Activated T-cell treated with anti-CD3 and anti-CD28 coated beads, Interleukin-2, amount 50 U/mL, for 72 hours (primary cell): ENCODE measurements at places on chromosomes 3 and 15. TPM values are rescaled to one million over a fixed set of nuclear protein-coding genes. Genes with fewer than 3 reads are reported as not detected.

DNA sequence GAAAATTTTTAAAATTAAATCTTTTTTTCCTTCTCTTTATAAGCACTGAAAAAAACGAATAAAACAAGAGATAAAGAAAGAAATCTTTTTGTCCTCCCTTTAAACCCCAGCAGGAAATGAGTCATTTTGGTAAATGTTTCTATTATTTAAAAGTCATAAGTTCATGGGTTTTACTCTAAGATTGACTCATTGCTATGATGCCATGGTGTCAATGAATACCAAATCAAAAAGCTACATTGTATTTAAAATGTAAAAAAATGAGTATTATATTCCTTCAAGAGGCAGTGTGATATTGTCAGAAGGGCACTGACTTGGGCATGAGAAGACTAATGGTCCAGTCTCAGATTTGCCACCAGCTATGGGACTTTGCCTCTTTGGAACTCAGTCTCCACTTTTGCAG is 303.4 kb upstream of the DNAJC19 start:
- no peaks in the 10 kb centered on the region for H3K27me3 ChIP-seq
- no peaks in the 10 kb centered on the region for H3K4me1 ChIP-seq
- H3K27ac ChIP-seq: no peak overlapping the region
- no peak for DNase-seq
- H3K36me3 ChIP-seq: no peaks in the 10 kb centered on the region
- no peak overlapping the region for H3K4me3 ChIP-seq

DNA sequence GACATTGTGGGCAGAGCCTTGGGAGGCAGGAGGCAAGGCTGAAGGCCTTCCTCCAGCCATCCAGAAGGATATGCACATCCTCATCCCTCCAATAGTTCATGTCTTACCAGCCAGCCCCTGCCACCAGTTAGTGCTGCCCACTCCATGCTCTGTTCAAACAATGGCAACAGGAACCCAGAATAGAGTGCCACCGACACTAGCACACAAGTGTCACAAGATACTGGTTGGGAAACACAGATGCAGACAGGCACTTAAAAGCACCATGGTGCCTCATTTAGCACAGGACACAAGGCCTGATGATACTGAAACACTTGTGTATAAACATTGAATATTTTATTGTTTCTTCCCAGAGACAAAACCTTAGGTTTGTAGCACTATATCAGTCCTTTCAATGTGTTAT is 56.5 kb upstream of the MYO5C start:
- no peaks in the 10 kb centered on the region for H3K36me3 ChIP-seq
- H3K27ac ChIP-seq: no peak overlapping the region
- H3K4me3 ChIP-seq: no peak overlapping the region

DNA sequence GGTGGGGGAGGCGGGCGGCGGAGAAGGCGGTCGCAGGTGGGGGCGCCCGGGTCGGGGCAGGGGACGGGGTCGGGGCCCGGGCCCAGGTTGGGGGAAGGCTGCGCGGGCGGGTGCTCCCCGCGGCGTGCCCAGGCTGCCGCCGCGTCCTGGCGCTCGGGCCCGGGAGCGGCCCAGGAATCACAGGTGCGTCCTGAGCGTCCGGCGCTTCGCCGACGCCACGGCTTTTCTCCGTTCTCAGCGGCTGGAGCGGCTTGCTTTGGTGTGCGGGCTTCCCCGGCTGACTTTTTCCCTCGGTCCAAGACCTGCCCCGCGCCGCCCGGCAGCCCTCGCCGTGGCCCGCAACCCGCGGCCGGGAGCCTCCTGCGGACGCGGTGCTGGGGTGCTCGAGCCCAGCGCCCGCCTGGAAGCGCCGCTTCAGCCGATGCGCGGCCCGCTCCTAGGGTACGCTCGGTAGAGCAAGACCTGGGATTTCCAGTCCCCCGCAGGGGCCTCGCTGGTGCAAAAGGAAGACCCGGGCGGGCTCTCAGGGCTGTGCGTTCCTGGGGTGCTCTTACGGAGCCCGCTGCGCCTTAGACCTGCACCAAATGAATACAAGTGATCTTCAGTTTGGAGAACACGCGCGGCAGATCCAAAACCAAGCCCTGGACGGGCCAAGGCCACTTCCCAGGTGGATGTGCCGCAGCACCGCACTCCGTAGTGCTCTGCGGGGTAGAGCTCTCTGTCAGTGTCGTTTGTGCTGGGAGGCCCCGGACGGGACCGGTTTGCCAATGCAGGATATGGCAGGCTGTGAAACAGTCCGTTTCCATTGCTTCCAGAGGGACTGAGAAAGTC is 639 bp downstream of the NIPA1 start:
- peaks cover 29% of the 10 kb centered on the region for H3K4me1 ChIP-seq
- no peaks in the 10 kb centered on the region for H3K27me3 ChIP-seq
- peak overlapping the region; percentile 14 for H3K27ac ChIP-seq
- DNase-seq: peak; percentile 16
- peak overlapping the region; percentile 83 for H3K4me3 ChIP-seq
- peaks cover 6% of the 10 kb centered on the region for H3K36me3 ChIP-seq

DNA sequence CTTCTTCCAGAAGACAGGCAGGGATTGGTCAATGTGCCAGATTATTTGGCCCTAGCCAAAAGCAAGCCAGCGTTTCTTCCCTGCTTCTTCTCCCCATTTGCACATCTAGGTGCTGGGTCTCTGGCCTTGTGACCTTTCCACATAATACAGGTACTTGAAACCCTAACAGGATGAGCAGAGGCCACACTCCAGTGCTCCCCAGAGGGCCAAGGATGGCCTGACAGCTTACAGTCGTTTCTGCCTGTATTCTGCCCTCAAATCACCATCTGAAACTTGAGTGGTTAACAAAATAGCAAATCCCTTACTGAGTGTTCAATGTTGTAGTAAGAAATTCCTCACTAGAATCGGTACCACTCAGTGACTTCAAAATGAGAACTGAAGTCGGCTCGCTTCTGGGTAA is 29.1 kb downstream of the MKRN2 start:
- H3K27ac ChIP-seq: peak overlapping the region; percentile 75
- peaks cover 18% of the 10 kb centered on the region for H3K36me3 ChIP-seq
- H3K4me1 ChIP-seq: no peaks in the 10 kb centered on the region
- H3K4me3 ChIP-seq: no peak overlapping the region

- no peak overlapping the region for H3K27ac ChIP-seq
- H3K36me3 ChIP-seq: no peaks in the 10 kb centered on the region
- no peaks in the 10 kb centered on the region for H3K27me3 ChIP-seq
- no peaks in the 10 kb centered on the region for H3K4me1 ChIP-seq
These were observed 332.7 kb upstream of the ADAMTS9 start for GRCh38 chr3:65020281-65021160.

DNA sequence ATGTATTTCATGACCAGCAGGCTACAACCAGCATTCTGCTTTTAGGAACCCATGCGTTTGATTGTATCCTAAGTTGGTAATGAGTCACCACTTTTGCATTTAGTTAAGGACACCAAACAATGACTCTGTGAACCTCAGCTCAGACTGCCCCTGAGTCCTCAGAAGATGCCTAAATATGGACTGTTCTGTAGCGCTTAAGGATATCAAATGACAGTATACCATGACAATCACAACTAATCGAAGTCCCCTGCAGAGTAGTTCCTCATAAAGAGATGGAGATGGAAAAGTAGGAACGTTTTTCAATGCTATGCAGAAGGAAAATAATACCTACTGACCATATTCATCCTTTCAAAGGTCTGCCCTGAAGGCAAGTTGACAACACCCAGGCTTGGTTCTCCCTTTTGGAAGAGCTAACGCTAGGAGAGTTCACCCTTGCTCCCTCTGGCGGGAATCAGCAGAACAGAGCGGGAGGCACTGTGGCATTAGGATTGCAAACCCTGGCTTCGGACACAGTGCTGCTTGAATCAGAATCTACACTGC is 508.6 kb downstream of the FHIT start:
- no peaks in the 10 kb centered on the region for H3K36me3 ChIP-seq
- DNase-seq: no peak
- peaks cover 8% of the 10 kb centered on the region for H3K4me1 ChIP-seq
- no peak overlapping the region for H3K27ac ChIP-seq
- no peaks in the 10 kb centered on the region for H3K27me3 ChIP-seq

APBA2 gene
- 9.1 TPM for total RNA-seq

TAGLN3 gene
- 0.51 TPM for total RNA-seq

LIPC gene
- 2.2 TPM for total RNA-seq

TTLL13 gene
- 0.24 TPM for total RNA-seq

TMEM202 gene
- not detected for total RNA-seq

NLGN1 gene
- total RNA-seq: not detected

SMARCC1 gene
- total RNA-seq: 98.0 TPM
